ENCODE measurements at places on chromosomes 16 and 17.
A peak's percentile ranks its signal among the peaks of the same experiment; 100 is the strongest.

GRCh38 chr16:66961065-66961744 is at the start of gene CES3:
Gene CES3, plus strand, starts transcription at chr16:66961266. Its CDS starts 42 bp downstream, at chr16:66961308.
- peak; percentile 47 for DNase-seq

DNA sequence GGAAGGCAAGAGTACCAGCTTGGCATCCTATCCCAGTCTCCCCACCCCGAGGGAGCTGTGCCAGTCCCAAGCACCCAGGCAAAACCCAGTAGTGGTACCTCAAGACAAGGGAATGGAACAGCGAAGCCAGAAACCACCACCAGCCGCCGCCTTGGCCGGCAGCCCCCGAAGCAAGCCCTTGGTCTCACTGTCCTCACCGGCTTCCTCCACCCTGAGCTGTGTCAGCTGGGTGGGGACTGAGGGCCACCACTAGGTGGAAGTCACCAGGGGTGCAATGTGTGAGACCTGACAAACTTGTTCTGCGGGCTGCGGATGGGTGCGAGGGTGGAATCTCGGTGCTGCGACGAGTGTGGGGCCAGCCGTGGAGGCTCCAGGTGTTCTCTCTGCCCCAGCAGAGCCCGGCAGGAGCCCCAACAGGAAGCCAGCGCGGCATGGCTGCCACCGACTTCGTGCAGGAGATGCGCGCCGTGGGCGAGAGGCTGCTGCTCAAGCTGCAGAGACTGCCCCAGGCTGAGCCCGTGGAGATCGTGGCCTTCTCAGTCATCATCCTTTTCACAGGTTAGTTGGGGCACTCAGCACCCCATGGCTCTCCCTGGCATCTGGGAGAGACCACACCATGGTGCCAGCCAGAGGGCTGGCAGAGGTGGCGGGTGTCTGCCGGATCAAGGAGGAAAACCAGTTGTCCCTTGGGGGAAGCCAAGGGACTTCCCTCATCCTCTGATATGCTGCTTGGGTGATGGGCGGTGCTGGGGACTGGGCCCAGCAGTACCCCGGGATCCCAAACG is 6.7 kb downstream of the SMIM5 start:
- no peak for DNase-seq

DNA sequence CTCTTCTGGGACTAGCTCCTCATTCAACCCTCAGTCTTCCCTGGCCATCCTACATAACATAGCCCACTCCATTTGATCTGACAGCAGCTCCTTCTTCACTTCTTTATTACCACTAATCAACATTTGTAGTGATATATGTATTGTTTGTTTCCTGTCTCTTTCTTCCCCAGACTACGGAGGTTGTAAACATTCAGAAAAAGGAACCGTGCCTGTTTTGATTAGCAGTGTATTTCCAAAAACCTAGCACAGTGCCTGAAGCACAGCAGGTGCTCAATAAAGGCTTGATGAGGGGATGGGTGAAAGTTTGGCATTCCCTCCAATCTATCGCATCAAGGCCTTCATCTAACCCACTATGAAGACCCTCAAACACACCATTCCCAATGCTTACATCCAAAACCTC is 150.8 kb downstream of the XYLT1 start:
- DNase-seq, result no peak

DNA sequence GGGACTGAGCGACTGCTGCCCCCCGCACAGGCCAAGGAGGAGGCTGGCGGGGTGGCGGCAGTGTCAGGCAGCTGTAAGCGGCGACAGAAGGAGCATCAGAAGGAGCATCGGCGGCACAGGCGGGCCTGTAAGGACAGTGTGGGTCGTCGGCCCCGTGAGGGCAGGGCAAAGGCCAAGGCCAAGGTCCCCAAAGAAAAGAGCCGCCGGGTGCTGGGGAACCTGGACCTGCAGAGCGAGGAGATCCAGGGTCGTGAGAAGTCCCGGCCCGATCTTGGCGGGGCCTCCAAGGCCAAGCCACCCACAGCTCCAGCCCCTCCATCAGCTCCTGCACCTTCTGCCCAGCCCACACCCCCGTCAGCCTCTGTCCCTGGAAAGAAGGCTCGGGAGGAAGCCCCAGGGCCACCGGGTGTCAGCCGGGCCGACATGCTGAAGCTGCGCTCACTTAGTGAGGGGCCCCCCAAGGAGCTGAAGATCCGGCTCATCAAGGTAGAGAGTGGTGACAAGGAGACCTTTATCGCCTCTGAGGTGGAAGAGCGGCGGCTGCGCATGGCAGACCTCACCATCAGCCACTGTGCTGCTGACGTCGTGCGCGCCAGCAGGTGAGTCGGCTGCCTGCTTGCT is 5.6 kb upstream of the TMEM88 start:
- DNase-seq, result no peak

- peak; percentile 43 for DNase-seq
These were observed 562 bp downstream of the USP31 start for GRCh38 chr16:23148513-23149266.

GRCh38 chr16:47613251-47613650 is 152.1 kb downstream of the PHKB start:
- no peak for DNase-seq

DNA sequence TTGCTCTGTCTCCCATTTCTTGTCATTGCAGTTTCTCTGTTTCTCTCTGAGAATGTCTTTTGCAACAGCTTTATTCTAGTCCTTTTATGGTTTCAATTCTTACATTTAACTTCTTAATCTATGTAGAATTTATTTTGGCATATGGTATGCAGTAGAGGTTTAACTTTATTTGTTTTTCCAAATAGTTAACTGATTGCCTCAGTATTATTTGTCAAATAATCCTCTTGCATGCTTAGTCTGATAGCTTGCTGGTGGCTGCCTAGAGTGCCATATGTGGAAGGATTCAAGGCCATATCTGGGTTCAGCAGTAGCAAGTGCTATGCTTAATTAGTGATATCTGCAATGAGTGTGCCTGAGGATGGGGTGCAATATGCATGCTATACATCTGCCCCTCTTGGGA is 6.9 kb downstream of the SNTB2 start:
- DNase-seq, result no peak

DNA sequence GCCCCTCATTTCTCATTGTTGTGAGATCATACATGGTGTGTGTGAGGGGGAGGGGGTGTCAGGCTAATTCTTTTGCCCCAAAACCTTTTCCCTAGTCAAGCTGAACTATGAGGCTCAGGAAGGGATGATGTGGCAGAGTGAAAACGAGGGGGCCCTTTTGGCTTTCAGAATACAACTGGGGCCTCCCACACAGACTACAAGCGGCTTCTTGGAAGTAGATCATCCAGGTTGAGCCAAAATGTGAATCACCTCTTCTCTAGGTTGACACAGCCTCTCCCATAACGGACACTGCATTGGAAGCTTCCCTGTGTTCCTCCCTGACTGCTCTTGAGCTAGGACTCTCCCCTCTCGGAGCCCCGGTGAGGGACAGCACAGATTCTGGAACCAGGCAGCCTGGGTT is 2.3 kb upstream of the ALKBH5 start:
- DNase-seq, result no peak

DNA sequence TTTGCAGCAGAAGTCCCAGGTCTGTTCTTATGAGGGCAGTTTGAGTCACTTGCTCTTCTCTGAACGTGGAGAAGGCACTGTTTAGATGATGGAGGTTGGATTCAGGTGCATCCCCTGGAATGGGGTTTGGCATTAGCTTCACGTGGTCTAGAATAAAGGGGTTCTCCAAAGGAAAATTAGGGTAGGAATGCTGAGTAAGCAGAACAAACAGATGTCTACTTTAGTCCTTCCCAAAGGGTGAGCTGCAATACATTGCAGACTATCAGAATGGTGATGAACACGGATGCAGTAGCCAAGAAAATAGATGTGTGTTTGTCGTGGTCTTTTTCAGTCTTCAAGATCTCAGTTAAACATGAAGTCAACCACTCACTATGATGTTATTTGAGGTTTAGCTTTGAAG is 3.3 kb upstream of the CBLN1 start:
- no peak for DNase-seq

DNA sequence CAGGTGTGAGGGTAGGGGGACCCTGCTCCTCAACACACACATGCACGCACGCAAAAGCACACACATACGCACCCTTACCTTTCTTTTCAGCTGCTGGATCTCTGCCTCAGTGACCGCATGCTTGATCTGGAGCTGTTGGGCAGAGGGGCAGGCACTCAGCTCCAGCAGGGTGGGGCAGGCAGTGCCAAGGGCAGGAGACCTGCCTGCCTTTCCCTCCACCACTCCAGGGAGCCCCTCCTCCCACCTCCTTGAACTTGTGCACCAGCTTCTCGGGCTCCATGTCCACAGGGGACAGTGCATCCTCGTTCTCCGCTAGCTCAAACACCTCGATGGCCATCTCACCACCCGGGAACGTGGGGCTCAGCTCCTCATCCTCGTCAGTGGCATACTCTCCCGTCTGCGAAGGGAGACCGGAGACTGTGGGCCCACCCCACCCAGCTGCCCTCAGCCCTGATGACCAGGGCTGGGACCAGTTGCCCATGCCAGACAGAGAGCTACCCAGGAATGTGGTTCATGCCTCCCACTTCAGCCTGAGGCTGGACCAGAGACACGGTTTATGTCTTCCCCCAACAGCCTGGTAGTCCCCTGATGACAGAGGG is 9.3 kb upstream of the SAMD14 start:
- DNase-seq, result no peak

- no peak for DNase-seq
These were observed 1.2 kb upstream of the BCO1 start for GRCh38 chr16:81237282-81237681.

- DNase-seq, result no peak
These were observed 60.5 kb downstream of the CREBBP start for GRCh38 chr16:3819746-3820724.

DNA sequence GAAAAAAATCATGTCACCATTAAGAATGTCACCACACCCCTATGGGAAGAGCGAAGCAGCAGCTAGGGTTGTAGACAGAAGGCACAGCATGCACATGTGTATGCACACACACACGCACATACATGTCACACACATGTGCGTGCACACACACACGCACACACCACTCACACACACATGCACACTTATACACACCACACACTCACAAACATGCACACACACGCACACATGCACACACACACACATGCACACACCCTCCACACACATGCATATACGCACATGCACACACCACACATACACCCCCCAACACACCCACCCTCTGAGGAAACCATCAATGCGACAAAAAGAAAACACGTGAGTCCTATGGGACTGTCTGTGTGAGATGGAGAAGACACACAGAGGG is 205.4 kb downstream of the ENGASE start:
- DNase-seq, result no peak

DNA sequence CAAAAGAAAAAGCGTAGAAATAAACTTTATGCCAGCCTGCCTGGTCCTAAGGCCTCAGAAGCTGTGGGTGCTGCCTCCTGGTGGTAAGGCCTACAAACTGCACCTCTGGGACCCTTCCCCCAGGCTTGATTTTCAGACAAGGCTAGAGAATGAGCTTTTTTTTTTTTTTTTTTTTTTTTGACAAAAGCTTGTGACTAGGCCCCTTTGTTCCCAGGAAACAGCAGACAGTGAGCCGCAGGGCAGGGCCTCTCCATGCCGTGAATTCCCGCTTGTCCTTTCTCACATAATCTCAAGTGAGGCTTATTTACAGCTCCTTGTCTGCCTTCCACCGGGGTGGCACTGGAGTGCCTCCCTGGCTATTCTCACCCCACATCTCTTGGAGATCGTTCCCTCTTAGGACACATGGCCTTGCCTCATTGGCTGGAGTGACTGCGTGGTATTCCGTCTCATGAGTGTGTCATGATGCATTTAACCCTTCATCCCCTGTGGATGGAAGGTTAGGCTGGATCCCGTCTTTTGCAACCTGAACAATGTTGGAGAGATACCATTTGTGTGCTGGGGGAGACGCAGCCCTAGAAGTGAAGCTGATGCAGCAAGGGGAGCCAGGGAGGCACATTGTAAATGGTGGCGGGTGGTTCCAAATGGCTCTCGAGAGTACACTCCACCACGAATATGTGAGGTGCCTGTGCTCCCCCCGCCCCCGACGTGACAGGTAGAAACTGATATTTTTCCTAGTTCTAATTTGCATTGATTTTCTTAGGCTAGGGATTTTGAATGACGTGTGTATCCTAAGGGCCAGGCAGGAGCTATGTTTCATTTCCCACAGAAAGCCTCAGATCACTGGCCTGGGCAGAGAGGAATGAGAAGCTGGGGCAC is 49.6 kb downstream of the USP22 start:
- peak; percentile 88 for DNase-seq

- DNase-seq, result no peak
These were observed 1.6 kb upstream of the TLCD2 start for GRCh38 chr17:1711804-1712203.

DNA sequence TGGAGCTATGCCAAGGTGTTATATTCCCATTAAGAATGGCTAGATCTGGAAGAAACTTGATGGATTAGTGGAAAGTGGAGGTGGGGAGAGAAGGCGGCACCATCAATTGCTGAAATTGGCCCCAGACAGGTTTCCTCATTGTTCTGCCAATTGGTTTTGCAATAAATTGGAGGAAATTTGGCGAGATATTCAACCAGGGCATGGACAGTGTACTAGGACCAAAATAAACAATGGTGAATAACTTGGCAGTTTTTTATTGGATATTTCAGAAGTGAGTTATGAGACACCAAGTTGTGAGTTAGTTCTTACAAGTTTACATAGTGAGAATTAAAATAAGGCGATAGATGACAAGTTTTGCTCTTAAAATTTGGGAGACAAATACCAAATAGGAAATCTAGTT is 41.1 kb upstream of the SOX9 start:
- DNase-seq, result no peak

DNA sequence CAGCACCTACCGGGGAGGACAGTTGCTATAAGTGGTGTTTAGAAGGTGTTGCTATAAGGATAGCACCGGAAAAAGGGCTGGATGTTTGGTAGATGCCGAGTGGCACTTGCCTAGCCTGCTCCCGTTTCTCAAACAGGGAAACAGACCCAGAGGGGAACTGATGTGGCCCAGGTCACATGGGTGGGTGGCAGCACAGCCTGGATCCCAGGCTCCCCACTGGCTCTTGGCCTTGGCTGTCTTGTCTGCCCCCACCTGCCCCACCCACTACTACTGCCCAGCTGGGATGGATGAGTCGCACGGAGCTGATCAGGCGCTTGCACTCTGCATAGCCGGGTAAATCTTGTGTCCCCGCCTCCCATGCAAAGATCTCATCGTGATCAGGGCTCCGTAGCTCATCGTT is 7.2 kb downstream of the SMTNL2 start:
- DNase-seq, result no peak
